ENCODE measurements at places on chromosomes 1 and 21.
A peak's percentile ranks its signal among the peaks of the same experiment; 100 is the strongest.

- no peak for DNase-seq
Measured at GRCh38 chr1:210263963-210264362, 31.4 kb downstream of the SERTAD4 start.

DNA sequence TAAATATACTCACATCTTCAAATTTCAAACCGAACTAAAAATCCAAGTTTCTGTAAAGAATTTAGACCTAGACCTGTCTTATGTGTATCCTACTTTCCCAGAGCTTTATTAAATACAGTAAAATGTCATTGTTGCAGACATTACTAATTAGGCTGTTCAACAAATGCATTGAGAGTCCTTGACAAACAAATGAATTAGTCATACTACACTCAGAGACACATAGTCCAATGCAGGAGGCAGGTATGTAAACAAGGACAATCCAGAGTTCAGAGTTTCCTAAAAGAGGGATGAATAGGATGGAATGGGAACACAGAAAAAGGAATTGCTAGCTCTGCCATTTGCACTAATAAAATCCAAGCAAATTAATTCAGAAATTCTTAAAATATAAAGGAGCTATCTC is 1.6 kb upstream of the EGLN1 start:
- no peak for DNase-seq

- no peak for DNase-seq
Measured at GRCh38 chr1:246629976-246630375, 63.7 kb downstream of the CNST start.

DNA sequence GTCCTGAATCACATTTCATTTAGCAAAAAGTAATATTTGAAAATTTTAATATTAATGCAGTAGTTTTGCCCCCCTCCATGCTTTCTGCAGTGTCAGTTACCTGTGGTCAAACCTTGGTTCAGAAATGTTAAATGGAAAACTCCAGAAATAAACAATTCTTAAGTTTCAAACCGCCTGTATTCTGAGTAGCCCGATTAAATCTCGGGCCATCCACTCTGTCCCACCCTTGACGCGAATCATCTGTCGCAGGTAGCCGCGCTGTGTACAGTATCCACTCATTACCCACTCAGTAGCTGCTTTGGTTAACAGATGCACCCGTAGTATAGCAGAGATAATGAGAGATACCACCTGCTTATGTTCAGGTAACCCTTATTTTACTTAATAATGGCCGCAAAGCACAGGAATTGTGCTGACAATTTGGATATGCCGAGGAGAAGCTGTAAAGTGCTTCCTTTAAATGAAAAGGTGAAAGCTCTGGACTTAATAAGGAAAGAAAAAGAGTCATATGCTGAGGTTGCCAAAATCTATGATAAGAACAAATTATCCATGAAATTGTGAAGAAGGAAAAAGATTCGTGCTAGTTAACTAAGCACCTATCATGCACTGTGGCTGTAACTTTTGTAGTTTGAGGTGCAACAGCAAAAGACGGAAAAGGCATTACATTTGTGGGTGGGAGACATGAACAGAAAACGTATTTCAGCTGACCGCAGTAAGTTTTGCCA is 889 bp upstream of the SCYL3 start:
- DNase-seq, result no peak

GRCh38 chr1:213381572-213382084 is 330.6 kb downstream of the RPS6KC1 start:
- DNase-seq, result no peak

GRCh38 chr1:6923416-6923815 is 138.2 kb downstream of the CAMTA1 start:
- no peak for DNase-seq

DNA sequence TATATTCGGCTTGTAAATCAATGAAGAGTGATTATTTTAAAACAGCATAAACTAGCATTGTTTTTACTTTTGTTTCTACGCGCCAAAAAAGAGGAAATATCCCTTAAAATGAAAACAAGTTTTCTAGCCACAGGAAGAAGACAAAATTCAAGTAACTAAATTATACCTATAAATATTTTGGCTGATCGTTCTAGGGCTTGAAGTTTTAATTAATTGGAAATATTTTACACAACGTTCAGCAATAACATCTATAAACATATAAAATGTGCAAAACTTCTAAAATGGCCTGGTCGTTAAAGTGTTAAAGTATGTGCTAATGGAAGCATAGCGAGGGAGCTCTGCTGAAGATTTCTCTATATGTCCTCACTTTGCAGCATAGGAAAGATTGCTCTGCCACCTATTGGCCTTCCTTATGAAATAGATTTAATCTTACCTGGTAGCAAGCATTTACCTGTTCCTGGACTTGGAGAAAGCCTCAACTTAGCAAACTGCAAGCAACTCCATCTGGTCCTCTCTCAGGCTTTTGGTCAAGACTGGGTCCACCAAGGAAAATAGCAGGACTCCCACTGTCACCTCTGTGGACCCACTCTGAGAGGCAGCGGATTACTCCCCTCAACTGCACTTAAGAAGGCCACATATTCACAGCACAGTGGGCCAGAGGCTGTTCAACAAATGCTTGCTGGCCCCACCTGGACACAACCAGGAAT is 351.3 kb upstream of the RUNX1 start:
- DNase-seq, result peak; percentile 13

DNA sequence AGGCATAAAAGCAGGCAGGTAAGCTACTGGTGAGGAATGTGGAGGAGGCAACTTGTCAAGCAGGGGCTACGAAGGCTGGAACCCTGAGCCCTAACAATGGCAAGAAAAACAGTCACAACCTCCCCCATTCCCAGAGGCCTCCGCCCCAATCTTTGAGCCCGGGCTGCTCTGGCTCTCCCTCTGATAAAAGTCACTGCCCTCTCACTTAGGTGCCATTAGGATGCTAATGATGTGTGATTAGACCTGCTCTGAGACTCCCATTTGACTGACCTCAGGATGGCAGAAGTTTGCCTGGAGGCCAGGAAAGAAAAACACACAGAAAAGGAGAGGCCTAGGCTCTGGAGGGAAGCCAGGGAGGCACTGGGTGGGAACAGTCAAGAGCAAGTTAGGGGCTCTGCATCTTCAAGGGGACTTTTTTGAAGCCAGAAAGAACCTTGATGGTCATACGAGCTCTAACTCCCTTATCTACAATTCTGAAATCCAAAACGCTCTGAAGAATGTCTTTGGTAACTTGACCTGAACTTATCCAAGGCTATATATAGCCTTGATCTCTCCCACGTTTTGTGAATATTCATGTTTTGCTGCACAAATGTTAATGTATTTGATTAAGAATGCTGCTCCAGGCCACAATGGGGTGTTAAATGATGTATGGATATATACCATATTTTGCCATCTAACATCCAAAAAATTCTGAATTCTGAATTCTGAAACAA is 98.9 kb downstream of the TRABD2B start:
- DNase-seq, result no peak

DNA sequence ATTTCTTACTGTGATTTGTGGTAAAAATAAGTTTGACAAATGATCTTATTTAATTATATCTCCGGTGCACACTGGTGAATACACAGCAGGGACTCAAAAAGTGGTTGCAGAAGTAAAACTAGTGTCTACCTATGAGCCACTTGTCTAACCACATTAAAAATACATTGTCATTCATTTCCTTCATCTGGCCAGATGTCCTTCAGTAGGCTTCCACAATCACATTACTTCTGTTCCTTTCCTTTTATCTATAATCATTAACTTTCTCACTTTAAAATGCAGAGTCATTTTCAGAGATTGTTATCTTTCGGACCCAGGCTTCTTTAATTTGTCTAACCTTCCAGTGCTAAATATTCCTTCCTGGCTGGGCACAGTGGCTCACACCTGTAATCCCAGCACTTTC is 3.0 kb downstream of the RBBP5 start:
- DNase-seq, result no peak

DNA sequence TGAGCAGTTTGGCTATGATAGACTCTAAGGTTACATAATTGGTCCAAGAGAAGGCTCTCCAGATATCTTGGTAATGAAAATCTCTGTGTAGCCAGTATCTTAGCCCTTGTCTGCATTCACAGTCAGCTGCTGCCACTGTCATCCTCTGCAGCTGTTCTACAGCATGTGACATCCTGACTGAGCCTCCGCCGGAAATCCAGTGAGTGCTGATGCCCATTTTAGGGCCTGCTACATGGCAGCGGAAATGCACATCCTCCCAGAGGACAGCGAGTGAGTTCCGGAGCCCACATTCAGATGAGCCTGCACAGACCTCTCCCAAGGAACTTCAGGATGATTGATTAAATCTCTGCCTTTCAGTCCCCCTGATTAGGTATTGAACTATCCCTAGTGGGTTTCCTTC is 237.1 kb downstream of the HHIPL2 start:
- DNase-seq, result no peak

DNA sequence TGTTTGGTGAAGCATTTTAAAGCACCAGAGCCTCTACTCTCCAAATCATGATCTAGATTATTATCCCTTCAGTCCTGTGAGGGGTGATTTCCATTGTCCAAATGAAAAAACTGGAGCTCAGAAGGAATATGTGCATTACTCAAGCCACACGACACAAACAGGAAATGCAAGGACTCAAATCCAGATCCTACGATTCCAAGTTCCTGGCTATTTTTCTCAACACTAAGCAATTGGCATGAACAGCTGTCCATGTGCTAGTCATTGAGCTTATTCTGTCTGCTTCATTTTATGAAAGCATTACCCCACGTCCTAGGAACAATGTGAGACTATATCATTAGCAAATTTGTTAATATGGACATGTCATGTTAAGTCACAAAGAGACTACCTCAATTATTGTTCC is 273.1 kb upstream of the LYPLAL1 start:
- DNase-seq, result no peak

DNA sequence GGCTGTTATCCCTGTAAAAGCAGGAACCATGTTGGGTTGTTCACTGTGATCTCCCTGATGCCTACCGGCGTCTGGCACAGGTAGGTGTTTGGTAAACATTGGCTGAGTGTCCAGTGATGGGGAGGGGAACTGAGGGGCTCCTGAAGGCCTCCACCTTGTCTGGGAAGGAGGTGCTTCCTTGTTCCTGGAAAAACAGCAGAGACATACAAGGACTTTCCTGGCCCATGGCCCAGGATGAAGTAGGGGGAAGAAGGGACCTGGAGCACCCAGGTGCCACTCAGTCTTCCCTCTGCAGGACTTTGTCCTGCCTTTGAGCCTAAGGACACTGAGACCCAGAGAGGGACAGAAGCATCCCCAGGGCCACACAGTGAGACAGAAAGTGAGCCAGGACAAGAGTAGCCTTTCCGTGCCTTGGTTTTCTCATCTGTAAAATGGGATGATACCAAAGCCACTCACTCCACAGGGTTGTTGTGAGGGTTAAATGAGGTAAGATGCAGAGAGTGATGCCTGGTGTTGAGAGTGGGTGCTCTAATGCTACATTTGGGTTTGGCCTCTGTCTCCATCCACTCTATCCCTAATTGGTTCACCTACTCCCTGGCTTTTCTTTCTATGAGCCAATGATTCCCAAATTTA is 6.1 kb upstream of the HEYL start:
- no peak for DNase-seq

DNA sequence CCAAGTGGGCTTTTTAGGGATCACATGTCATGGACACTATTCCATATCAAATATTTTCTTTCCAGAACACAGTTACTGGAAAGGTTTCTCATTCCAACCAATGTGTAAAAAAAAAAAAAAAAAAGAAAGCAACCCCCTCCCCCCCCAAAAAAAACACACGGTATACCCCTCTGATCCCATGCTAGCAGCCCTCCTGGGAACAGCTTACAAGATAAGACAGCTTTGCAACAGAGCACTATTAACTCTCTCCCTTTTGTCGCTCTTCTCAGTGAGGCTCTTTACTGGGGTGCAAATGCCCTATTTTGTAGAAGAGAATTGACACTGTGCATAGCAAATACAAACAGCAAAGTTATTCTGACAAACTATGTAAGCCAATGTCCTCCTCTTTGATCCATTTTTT is 161.2 kb downstream of the NTMT2 start:
- DNase-seq, result no peak

DNA sequence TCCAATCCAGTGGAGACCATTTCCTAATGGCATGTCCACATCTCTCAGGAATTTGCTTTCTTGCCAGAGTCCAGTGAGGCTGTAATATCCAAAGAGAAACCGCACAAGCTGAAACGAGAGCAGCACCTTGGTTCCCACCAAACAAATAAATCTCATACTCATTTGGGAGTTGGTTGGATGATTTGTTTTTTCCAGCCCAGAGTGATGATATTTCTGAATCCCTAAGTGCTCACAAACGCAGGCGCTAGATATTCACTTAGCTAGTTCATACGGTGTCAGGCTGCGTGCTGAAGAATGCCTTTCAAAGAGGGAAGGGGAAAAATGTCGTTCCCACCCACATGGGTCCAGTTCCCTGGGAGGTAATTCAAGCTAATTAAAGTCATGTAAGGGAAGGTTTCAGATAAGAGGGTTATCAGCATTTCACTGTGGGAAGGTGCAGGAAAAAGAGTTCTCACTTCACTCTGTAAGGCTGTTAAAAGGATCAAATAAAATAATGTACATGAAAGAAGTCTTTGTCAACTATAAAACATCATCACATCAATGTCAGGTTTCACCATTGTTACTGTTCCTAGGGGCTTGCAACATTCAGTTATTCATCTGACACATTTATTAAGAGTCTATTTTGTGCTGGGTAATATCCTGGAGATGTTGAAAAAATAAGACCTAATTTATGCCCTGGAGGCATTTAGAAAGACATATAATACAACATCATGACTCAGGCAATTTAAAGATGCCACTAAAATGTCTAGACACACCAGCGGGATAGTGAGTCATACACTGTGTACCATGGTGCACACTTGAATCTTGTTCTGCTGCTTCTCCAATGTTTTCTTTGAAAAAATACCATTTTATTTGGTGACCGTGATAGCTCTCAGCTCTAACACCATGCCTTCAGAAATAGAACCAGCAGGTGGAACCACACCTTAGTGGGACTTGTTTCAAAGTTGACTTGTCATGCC is 19.3 kb downstream of the DPT start:
- no peak for DNase-seq

DNA sequence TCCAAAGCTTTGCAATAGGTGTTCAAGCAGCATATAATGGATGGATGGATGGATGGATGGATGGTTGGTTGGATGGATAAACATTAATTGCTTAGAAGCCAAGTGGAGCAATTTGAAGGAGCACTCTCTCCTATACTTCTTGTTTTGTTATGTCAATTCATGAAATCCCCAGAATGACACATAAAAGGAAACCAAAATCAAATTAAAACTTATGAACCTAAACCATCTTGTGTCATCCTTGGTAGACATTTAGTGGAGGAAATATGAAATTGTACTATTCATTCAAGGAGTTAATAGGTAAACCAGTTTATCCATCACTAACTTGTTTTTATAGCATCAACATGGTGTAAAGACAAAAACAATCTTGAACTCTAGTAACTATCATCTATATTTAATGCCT is 122.5 kb downstream of the NR5A2 start:
- no peak for DNase-seq

DNA sequence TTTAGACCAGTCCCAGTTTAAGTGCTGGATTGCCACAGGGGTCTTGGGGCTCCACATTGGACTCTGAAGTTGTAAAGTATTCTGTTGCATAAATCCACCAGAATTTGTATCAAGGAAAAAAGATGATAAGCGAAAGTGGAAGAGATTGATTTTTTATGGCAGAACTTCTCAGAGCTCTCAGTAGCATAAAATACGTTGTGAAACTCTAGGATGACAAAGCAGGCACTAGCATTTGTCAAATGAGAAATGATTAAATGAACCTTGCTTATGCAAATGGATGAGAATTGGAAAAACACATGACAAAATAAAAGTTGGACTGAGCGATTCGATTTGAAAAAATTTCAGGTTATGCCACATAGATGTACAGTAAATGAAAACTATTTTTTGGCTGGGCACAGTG is 253.8 kb upstream of the RAB4A start:
- DNase-seq, result no peak

GRCh38 chr1:100530880-100531487 is 7.0 kb upstream of the GPR88 start:
- DNase-seq, result no peak

GRCh38 chr1:98053471-98054366 is 132.9 kb upstream of the DPYD start:
- DNase-seq, result peak; percentile 42
